ENCODE measurements at places on chromosomes 3 and 15.
A peak's percentile ranks its signal among the peaks of the same experiment; 100 is the strongest.

- no peak for DNase-seq
Observed at GRCh38 chr3:127688416-127689265, 15.9 kb downstream of the ABTB1 start.

- DNase-seq, result no peak
Observed at GRCh38 chr3:148992635-148993255, 1.4 kb downstream of the GYG1 start.

- DNase-seq, result no peak
Observed at GRCh38 chr3:184186902-184187207, 856 bp downstream of the ABCF3 start.

DNA sequence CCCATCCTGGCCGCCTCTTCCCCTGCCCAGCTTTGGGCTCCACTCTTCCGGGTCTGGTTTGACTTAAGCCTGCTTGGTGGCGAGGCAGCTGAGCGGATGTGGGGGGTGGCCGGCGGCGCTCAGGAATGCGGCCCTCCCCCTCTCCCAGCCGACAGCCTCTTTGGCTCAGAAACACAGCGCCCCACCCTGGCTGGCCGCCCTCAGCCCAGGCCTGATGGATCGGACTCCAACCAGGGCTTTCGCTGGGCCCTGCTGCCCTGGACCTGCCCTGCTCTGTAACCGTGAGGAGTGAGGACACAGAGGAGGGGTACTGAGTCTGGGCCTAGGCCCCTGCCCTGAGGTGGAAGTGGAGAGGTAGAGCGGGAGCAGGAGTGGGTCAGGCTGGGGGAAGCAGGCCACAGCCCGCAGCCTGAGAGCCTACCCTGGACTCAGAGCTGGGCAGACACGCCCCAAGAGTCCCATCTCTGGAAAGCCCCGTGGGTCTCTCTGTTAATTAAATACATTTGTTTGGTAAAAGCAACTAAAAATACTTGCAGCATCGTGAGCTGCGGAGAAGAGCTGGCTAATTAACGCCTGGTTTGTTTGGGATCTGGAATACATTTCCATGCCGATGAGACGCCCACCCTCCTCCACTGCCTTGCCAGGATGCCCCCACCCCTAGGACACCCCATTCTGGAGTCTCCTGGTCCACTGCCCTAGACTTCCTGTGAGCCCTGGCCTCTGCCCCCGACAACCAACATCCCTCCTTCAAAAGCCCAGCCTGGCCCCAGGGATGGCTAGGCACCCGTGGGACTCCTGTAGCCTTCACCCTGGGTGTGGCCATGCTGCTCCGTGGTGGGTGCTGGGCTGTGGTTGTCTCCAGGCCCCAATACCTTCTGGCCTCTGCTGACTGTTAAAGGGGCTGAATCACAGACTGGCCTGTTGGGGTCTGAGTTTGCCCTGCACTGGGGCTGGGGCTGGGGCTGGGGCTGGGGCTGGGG is 19.6 kb downstream of the PLXNA1 start:
- peak; percentile 98 for DNase-seq

- peak; percentile 51 for DNase-seq
Observed at GRCh38 chr3:142929109-142929508, 34.4 kb downstream of the PAQR9 start.

GRCh38 chr3:43173949-43174348 is 68.1 kb upstream of the POMGNT2 start:
- no peak for DNase-seq

GRCh38 chr3:49591615-49592014 is 37.3 kb downstream of the BSN start:
- no peak for DNase-seq

- DNase-seq, result peak; percentile 77
Observed at GRCh38 chr3:124688581-124689454, 41.4 kb upstream of the UMPS start.

DNA sequence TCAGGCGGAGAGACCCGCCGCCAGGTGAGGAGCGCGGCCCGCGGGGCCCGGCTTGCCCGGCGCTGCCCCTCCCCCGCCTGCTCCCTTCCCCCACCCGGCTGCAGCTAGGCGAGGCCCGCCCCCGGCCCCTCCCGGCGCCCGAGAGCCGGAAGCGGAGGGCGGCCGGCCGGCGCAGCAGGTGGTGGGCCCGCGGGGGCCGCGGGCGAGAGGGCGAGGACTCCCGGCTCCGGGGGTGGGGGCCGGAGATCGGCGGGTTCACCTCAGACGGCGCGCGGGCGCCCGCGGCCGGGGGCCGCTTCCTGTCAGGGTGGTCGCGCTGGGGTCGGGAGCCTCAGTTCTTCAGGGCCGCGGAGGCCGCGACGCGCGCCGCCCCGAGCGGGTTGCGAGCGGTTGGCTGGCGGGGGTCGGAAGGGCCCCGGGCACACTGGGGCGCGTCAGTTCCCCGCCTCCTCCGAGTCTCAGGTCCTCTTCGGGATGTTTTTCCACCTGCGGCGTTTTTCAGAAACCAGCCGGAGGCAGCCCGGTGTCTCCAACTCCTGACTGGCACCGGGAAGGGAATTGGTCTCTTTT is 395 bp downstream of the ZFAND6 start:
- DNase-seq, result peak; percentile 42

DNA sequence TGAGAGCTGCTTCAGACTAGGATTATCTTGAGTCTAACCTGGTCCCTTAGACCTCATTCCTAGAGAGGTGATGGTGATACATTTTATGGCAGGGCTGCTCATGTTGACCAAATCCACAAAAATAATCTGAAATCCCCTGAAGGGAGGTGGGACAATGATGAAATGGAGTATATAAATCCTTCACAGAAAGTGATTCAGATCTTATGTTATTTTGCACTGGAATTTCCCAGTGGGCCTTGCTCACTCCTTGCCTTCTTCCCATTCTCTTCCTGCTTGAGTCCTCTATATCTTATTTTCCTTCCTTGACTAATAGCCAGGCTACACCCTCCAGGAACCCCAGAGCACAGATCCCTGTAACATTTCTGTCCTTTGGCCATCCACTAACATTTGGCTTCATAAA is 10.4 kb upstream of the TMEM202 start:
- DNase-seq, result no peak

GRCh38 chr15:46660096-46660842 is 1025.4 kb downstream of the SQOR start:
- DNase-seq, result no peak

DNA sequence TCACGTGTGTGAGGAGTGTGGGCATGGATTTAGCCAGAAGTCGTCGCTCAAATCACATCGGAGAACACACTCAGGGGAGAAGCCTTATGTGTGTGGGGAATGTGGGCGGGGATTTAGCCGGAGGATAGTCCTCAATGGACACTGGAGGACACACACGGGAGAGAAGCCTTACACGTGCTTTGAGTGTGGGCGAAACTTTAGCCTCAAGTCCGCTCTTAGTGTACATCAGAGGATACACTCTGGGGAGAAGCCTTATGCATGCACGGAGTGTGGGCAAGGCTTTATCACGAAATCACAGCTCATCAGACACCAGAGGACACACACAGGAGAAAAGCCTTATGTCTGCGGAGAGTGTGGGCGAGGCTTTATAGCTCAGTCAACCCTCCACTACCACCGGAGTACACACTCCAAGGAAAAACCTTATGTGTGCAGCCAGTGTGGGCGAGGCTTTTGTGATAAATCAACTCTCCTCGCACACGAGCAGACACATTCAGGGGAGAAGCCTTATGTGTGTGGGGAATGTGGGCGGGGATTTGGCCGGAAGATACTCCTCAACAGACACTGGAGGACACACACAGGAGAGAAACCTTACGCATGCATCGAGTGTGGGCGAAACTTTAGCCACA is 28.1 kb downstream of the ZNF589 start:
- no peak for DNase-seq

- DNase-seq, result no peak
Observed at GRCh38 chr15:52466134-52466701, 62.5 kb downstream of the MYO5A start.
